Iris pigment epithelial cell (primary cell): ENCODE measurements at places on chromosomes 1 and 21.
A peak's percentile ranks its signal among the peaks of the same experiment; 100 is the strongest.

DNA sequence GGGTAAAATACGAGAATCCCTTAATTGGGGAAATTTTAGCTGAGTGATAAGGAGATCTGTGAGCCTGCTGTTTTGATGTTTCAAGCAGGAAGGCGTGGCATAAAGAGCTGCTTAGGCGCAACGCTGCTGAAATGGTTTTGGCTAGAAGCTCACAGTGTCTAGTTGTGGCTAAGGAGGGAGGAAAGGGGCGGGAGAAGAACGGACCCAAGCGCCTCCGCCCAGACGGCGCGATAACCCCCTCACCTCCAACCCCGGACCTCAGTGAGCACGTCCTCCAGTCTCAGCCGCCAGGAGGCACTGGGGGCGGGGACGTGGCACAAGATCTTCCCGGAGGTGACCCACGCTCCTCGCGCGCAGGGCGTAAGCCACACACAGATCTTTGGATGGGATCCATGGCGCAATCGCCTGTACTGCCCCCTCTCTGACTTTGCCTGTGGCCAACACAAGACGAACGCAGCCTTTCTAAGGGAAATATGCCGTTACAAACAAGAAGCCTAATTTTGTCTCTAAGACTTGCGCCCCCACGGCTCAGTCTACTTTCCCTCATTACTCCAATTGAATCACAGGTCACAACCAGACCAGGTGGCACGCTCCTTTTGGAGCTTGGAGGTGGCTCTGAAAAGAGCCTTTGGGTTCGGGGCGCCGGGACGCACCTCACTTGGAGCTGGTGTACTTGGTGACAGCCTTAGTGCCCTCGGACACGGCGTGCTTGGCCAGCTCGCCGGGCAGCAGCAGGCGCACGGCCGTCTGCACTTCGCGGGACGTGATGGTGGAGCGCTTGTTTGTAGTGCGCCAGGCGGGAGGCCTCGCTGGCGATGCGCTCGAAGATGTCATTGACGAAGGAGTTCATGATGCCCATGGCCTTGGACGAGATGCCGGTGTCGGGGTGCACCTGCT is 23.4 kb upstream of the RNF187 start:
- DNase-seq: peak; percentile 36

GRCh38 chr1:26953374-26953773 is 6.9 kb downstream of the KDF1 start:
- DNase-seq: no peak

DNA sequence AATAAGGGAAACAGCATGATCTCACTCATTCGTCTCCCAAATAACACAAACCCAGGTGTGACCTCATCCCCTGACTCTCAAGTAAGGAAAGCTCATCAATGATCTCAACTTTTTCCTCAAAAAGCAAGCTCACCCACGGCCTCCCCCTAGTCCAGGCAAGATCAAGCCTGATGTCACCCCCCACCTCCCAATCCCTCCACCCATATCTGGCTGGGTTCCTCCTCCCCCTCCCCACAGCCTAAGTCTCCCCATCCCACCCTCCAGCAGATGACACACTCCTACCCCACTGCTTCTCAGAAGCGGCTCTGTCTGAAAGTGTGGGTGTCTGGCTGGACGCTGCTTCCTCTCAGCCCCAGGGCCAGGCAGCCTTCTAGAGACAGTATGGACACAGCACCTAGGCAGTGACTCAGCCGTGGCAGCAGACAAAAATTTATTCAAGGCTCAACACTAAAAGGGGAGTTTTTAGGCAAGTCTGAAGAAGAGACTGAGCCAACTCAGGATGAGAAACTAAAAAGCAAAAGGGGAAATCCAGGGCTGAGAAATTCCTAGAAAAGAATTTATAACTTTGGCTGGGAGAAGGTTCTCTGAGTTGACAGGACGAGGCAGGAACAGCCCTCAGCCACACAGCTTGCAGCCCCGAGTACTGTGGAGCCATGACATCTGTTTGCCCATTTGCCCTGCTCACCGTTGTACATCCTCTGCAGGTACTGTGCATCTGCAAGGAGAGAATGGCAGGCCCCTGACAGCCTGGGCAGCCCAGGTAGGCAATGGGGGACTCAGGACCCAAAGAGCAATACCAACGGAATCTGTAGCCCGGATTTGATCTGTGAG is 81.6 kb upstream of the LRRC8D start:
- DNase-seq: peak; percentile 84

DNA sequence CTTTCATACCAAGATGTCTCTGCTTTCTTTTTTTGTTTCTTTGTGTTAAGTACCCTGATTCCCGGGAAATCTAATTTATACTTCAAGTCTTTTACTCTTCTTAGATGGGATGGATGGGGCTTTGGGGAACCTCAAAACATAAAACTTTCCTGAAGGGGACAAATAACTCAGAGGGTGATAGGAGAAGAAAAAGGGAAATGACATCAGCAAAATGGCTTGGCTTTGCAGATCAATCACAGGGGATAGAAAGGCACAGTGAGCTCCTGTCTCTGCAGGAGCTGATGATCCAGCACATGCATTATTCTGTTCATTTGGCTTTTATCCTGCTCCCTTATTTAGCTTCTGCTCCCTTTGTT is 1.4 kb upstream of the CA14 start:
- no peak for DNase-seq

DNA sequence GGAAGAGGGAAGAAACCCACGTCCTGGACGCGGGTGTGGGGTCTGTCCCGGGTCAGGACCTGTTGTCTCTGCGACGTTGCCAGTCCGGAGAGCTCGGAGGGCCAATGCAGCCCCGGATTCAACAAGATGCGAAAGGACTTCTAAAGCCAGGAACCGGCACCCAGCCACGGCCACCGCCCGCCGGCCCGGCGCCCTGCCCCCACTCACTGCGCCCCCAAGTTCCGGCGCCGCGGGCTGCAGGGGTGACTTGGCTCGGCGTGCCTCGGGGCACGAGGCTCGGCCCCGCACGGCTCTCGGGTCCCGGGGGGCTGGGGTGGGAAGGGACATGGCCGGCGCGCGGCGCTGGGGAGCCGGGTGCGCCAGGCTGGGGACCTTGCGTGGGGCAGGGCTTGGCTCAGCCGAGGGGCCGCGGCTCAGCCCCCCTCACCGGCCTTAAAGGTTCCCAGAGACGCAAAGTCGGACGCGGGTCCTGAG is 51.8 kb upstream of the H6PD start:
- DNase-seq: no peak

GRCh38 chr1:41387667-41388091 is 26.4 kb downstream of the FOXO6 start:
- DNase-seq: peak; percentile 26

GRCh38 chr1:207892764-207893163 is 18.2 kb downstream of the CD34 start:
- no peak for DNase-seq

DNA sequence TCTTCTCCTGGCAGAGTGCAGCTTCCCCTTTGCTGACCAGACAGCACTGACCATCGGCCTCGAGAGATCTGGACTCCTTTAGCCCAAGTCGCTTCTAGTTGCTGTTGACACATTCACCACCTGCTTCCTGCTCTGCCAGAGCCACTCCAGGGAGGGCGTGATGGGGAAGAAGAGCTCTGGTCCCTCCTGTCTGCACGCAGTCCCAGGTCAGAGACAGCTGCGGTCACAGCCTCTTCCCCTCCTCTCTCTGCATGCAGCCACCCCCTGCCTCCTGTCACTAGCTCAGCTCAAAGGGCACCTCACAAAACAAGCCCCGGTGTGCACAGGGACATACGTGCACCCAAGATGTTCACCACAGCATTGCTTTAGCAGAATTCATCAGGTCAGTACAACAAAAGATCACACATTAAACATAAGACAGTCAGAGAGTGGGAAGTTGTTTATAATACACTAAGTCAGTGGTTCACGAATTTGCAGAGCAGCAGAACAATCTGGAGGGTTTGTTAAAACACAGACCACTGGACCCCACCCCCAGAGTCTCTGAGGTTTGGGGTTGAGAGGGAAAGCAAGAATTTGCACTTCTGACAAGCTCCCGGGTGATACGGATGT is 132.9 kb downstream of the SYF2 start:
- no peak for DNase-seq

- no peak for DNase-seq
Observed at GRCh38 chr1:245718123-245718522, 563.3 kb downstream of the KIF26B start.

GRCh38 chr1:177706977-177707376 is 262.9 kb downstream of the SEC16B start:
- DNase-seq: no peak

DNA sequence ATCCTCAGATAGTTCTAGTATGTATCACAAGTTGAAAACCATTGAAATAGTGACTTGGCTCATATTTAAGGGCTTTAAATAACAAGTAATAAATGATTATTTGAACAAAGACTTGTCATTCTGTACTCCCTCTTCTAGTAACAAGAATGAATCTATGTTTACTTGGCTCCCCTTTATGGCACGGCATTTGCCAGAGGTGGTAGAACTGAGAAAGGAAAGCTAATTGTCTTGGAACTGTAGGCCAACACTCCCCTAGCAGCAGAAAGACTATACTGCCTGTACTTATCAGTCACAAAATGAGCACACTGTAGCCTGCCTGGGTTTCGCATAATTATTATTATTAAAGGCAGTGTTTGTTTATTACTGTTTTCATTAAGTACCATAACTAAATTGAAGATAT is 29.6 kb upstream of the SMYD2 start:
- no peak for DNase-seq

GRCh38 chr1:220797044-220797443 is 10.3 kb downstream of the MTARC1 start:
- no peak for DNase-seq

DNA sequence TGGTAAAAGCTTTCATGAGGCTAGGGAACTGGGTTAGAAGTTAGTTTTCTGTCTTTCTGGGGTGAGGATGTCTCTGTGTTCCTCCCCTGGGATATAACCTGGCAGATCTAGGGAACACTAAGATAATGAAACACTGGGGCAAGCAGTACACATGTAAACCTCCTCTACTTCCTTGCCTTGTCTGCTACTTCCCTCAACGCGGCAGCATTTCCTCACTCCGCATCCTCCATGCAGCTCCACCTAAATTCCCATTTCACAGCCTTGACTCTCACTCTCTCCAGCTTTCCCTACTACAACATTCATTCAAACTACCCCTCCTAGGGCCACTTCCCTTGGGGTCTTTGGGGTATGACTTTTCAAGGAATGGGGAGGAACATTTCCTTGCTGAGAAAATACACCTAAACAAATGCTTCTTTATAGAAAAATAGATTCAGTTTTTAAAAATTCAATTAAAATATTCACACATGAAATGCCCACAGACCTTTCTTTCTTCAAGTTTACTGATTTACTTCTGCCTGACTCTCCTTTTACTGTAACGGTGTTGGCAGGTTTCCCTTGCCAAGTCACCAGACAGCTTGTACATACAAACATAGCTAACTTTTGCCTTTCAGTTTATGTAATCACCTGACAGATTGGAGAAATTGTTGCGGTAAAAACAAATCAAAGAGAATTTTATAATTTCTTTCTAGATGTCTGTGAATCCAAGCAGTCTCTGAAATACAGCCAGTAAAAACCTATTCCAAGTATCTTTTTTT is 90.1 kb downstream of the TNFSF18 start:
- DNase-seq: peak; percentile 84

GRCh38 chr1:160658162-160658813 is 11.4 kb upstream of the SLAMF1 start:
- DNase-seq: no peak

GRCh38 chr1:232998138-232998537 is 47.7 kb downstream of the NTPCR start:
- DNase-seq: no peak

DNA sequence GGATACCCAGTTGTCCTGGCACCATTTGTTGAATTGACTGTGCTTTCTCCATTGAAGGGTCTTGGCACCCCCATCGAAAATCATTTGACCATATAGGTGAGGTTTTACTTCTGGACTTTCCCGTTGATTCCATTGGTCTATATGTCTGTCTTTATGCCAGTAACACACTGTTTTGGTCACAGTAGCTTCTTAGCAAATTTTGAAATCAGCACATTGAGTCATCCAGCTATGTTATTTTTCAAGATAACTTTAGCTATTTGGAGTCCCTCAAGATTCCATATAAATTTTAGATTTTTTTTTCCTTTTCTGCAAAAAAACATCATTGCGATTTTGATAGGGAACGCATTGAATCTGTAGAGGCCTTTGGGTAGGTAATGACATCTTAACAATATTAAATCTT is 235.6 kb downstream of the SMYD3 start:
- DNase-seq: peak; percentile 54

- no peak for DNase-seq
Observed at GRCh38 chr1:204991342-204991844, 51.6 kb upstream of the CNTN2 start.

GRCh38 chr1:17270891-17271765 is 22.2 kb downstream of the PADI3 start:
- no peak for DNase-seq

- DNase-seq: no peak
Observed at GRCh38 chr1:210698661-210699060, 370.0 kb downstream of the HHAT start.

- DNase-seq: no peak
Observed at GRCh38 chr1:168371477-168371876, 90.8 kb downstream of the TBX19 start.

DNA sequence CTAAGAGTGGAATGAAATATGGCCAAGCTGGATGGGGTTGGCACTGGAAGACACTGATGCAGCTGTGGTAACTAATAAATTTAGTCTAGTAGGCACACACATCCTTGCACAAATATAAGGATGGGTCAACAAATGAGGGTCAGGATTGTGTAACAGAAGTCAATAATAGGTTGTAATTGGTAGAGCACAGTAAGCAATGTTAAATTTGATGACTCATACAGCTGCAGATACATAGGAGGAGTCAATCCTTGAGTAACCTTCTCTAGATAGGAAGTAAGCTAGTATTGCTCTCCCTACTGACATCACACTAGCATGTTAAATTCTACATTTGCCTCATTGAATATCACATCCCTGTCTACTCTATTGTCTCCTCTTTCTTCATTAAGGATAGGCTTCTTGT is 332.1 kb downstream of the PTPRC start:
- DNase-seq: peak; percentile 66

DNA sequence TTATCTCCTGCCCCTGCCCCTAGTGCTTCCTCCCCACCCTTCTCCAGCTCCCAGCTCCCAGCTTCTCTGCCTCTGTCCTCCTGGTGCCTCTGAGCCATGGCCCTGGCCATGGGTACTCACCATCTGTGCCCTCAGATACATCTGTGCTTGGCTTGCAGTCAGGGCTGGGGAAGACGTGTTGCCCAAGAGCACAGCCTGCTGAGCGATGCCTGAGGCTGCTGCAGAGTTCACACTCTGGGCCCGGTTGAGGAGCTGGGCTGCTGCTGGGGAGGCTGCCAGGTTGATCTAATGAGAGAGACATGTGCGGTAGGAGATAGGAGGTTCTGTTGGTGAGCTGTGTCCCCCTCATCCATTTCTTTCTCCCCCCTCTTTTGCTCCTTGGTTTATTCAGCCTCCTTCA is 49.4 kb upstream of the A3GALT2 start:
- DNase-seq: peak; percentile 86

- DNase-seq: peak; percentile 51
Observed at GRCh38 chr1:234617131-234617985, 7.4 kb upstream of the IRF2BP2 start.
